AG09319 (cell line): ENCODE measurements at places on chromosomes 12 and 14.

GRCh38 chr12:29762637-29763300 lies 21.0 kb downstream of the TMTC1 start:
- DNase-seq = no peak

- DNase-seq = no peak
These were observed 19.9 kb upstream of the MYL2 start for GRCh38 chr12:110940296-110940695.

GRCh38 chr14:70256601-70257000 lies 67.8 kb upstream of the SLC8A3 start:
- DNase-seq = no peak

GRCh38 chr12:94636462-94637085 lies 13.8 kb downstream of the TMCC3 start:
- DNase-seq = no peak

GRCh38 chr12:44618946-44619345 lies 257.2 kb downstream of the NELL2 start:
- DNase-seq = no peak

DNA sequence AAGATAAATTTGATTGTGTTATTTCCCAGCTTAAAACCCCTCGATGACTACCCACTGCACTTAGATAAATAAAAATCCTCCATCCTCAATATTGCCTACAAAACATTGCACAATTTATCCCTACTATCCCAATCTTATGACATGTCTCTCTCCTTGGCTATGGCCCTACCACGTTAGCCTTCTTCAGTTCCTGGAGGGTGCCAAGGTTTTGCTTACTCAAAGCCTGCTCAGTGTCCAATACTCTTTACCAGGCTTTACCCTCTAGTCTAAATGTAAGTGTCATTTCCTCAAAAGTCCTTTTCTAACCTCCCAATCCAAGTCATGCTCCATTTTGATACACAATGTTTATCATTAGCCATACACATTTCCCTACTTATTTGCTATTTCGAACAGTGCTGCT lies 35.0 kb upstream of the PPM1A start:
- DNase-seq = no peak

GRCh38 chr12:31876568-31877424 lies 82.4 kb upstream of the RESF1 start:
- no peak for DNase-seq

DNA sequence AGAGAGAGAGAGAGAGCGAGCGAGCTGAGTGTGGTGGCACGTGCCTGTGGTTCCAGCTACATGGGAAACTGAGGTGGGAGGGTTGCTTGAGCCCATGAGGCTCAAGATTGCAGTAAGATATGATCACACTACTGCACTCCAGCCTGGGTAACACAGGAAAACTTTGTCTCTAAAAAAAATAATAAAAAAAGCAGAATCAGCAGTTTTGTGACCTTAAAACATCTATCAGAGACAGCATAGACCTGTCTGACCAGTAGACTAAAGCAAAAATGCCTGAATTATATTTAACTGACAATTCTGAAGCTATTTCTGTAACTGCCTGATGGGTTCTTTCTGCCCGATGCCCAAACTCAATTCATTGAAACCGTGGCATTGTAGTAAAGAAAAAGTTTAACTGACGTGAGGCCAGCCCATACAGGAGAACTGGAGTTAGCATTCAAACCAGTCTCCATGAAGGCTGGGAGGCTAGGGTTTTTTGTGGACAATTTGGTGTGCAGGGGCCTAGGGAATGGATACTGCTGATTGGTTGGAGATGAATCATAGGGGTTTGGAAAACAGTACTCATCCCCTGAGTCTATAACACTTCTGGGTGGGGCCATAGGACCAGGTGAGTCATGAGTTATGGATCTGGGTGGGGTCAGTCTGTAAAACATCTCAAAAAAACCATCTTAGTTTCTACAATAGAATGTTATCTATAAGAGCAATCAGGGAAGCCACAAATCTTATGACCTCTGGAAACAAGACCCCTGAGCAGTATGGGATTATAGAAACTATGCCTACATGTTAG lies 8.0 kb upstream of the RASSF8 start:
- DNase-seq = no peak

GRCh38 chr12:51864833-51865670 lies 16.5 kb upstream of the FIGNL2 start:
- no peak for DNase-seq

DNA sequence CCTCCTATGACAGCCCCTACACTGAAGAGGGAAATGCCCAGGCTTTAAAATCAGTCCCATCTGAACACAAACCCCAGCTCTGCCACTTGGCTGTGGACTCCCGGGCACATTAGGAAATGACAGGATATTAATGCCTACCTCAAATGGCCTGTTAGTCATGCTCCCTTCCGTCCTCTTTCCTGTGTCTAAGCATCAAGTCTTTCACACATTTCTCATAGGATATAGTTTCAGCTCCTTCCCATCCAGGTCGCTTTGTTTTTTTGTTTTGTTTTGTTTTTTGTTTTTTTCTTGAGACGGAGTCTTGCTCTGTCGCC lies 16.1 kb downstream of the PLEK2 start:
- DNase-seq = no peak

- DNase-seq = no peak
These were observed 141.1 kb downstream of the PIWIL1 start for GRCh38 chr12:130478786-130479185.

GRCh38 chr12:27335364-27336281 lies 3.0 kb downstream of the BMAL2 start:
- no peak for DNase-seq

GRCh38 chr12:2858334-2858733 lies 1.5 kb upstream of the TEX52 start:
- no peak for DNase-seq

- DNase-seq = no peak
These were observed 526 bp downstream of the MLXIP start for GRCh38 chr12:122079033-122079531.

DNA sequence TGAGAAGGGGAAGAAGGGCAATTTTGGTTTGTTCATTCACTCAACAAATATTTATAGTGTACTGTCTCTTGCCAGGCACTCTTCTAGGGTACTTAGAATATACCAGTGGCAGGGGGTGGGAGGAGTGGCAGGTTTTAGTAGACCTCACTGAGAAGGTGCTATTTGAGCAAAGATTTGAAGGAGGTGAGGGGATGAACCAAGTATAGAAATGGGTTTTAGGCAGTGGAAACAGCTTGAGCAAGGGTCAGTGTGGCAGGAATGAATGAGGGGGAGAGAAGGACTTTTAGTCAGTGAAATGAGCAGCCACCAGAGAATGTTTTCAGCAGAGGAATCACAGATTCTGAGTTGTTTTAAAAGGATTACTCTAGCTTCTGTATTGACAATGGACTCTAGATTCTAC lies 2.3 kb downstream of the PRIM1 start:
- DNase-seq = no peak

- DNase-seq = no peak
These were observed 12.7 kb downstream of the SPTLC2 start for GRCh38 chr14:77603654-77604255.
